T-helper 2 cell treated with Interferon-gamma antibody and Interleukin-4, amounts not matched to agents 100 ng/mL and 5 ng/mL, for 36 hours (primary cell): ENCODE measurements at places on chromosomes 1 and 21. TPM values are rescaled to one million over a fixed set of nuclear protein-coding genes. Genes with fewer than 3 reads are reported as not detected.

FLG2 gene
- total RNA-seq = not detected in 2 replicates

DIRAS3 gene
- not detected in 2 replicates for total RNA-seq

PROK1 gene
- total RNA-seq = not detected in 2 replicates

CFHR3 gene
- not detected in 2 replicates for total RNA-seq

IPP gene
- 12.0 and 12.2 TPM in 2 replicates for total RNA-seq

TCEA3 gene
- total RNA-seq = 14.5 and 17.9 TPM in 2 replicates
